Activated CD4-positive, alpha-beta T cell treated with anti-CD3 and anti-CD28 coated beads for 24 hours (primary cell): ENCODE measurements at places on chromosomes 16 and 17.

GRCh38 chr17:2704031-2704889 lies 7.3 kb downstream of the CLUH start:
- DNase-seq, result no peak

- no peak for DNase-seq
Observed at GRCh38 chr17:63700528-63701455, 867 bp upstream of the LIMD2 start.

GRCh38 chr17:67015001-67015400 lies 29.4 kb upstream of the CACNG1 start:
- no peak for DNase-seq

GRCh38 chr16:77227745-77228144 lies 28.5 kb downstream of the SYCE1L start:
- DNase-seq, result no peak

DNA sequence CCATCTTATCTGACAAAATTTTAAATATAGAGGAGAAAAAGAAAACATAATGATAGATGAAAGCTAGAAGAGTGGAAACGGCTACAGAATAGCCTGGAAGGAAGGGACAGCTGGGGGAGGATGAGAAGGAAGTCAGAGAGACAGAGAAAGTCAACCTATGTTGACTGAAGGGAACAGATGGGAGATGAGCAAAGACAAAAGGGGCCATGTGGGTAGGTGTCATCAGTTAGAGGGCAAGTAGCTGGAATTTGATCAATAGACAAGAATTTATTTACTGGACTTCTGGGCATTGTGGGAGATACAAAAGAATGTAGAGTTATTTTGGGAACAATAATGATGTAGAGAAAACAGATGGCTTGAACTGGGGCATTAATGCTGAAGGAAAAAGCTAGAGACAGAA lies 194.4 kb downstream of the ANKFN1 start:
- DNase-seq, result no peak

- DNase-seq, result no peak
Observed at GRCh38 chr17:57422574-57423164, 166.3 kb downstream of the MSI2 start.

DNA sequence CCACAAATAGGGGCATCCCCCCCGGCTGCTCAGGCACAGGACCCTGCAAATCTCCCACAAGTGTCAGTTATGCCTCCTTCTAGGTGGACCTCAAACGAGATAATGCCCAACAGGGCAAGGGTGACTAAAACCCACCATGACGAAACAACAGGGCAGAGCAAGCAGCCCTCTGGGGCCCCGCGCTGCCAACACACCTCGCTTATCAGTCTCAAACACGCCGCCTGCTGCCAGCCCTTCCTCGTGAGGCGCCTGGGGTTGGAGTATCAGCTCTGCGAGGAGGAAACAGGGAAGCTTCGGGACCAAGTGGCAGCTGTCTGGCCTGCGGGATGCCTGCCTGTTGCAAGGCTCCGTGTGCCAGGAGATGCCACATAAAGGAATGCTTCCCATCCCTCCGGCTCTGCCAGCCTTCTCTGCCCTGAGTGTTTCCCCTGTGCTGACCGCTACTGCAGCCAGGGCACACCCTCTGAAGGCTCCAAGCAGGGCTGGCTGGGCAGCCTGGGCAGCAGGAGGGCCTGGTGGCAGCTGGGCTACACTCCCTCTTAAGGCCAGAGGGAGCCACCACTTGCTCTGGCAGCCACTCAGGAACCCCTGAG lies 2.5 kb downstream of the SMIM5 start:
- no peak for DNase-seq

DNA sequence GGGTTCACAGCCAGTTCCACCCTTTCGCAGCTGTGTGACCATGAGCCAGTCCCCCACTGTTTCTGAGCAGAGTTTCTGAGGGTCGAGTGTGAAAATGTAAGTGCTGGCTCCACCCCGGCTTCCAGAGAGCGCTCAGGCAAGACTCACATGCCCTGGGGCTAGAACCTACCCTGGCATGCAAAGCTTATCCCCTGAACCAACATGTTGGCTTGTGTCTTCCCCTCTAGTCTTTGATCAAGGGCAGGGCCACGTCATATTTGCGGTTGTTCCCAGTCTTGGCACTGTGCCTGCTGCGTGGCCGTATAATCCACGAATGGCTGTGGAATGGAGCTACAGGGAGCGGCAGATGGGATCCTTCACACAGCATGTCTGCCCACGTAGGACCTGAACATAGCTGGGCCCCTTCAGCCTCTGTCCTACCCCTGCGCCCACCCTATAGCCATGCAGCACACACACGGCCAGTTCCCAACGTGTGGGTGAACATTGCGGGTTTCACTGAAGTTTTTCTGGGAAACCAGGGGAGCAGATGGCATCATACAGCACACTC lies 84.8 kb downstream of the MRM1 start:
- DNase-seq, result no peak

- no peak for DNase-seq
Observed at GRCh38 chr16:75614066-75614897, 8.8 kb downstream of the ADAT1 start.

GRCh38 chr17:79659376-79659775 lies 48.5 kb upstream of the RBFOX3 start:
- DNase-seq, result no peak

GRCh38 chr16:69520800-69521602 lies 44.8 kb upstream of the NFAT5 start:
- DNase-seq, result no peak

- DNase-seq, result peak; percentile 28
Observed at GRCh38 chr17:42361781-42362186, 26.5 kb downstream of the STAT3 start.
